ENCODE measurements at places on chromosomes 3 and 15.

DNA sequence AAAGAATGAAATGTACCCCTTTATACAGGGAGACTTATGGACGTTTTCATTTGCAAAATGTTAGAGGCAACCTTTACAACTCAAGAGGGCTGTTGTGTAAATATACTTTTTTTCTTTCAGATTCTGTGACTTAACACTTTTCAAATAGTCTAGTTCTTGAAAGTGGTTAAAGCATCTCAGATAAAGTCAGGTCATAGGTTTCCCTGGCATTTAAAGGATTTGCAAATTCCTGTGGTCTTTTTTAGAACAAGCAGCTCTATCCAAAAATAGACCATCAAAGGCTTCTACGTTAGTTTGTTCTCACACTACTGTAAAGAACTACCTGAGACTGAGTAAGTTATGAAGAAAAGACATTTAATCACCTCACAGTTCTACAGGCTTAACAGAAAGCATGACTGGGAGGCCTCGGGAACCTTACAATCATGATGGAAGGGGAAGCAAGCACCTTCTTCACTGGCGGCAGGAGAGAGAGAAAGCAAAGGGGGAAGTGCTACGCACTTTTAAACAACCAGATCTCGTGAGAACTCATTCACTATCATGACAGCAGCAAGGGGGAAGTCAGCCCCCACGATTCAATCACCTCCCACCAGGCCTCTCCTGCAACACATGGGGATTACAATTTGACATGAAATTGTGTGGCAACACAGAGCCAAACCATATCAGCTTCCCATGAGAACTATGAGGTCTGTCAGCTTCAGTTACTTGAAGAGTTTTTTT is 23.3 kb upstream of the GABRR3 start:
- no peak for DNase-seq

GRCh38 chr3:150079029-150079739 is 108.5 kb upstream of the PFN2 start:
- DNase-seq: peak; percentile 45

GRCh38 chr3:177438596-177439220 is 241.4 kb upstream of the TBL1XR1 start:
- no peak for DNase-seq

DNA sequence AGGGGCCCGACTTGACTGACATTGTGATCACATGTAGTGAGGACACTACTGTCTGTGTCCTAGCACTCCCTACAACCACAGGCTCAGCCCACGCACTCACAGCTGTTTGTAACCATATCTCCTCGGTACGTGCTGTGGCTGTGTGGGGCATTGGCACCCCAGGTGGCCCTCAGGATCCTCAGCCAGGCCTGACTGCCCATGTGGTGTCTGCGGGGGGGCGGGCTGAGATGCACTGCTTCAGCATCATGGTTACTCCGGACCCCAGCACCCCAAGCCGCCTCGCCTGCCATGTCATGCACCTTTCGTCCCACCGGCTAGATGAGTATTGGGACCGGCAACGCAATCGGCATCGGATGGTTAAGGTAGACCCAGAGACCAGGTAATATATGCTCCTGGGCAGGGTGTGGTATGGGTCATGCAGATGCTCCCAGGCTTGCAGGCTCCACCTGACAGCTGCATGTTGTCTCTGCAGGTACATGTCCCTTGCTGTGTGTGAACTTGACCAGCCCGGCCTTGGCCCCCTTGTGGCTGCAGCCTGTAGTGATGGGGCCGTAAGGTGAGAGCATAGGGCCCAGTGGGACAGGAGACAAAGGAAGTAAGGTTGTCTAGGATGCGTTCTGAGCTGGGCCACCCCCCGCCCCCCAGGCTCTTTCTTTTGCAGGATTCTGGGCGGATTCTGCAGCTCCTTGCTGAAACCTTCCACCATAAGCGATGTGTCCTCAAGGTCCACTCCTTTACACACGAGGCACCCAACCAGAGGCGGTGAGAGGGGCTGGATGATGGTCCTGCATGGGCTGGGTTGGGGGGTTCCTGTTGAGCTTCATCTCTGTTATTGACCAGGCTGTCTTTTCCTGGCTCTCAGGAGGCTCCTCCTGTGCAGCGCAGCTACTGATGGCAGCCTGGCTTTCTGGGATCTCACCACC is 4.4 kb downstream of the DALRD3 start:
- DNase-seq: peak; percentile 36

DNA sequence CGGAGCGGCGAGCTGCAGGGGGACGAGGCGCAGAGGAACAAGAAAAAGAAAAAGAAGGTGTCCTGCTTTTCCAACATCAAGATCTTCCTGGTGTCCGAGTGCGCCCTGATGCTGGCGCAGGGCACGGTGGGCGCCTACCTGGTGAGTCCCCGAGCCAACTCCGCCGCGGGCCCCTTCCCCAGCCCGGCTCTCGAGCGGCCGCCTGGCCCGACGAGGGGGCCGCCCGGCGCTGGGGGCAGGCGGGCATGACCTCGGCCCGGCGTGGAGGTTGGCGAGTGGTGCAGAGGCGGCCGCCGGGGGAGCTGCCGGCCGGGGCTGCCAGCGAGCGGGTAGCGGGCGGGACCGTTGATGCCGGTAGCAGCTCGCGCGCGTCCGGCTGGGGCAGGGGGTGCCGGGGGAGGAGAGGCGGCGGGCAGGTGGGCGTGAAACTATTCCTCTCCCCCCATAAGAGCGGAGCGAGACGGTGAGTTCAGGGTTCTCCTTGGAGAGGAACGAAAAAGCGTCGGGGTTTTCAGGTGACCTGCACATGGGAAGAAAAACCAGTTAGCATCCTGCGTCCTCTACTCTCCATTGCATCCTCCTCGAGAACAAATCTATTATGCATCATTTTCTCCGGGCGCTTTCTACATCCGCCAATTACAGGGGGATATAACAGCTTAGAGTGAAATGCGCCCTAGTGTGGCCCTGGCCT is 585 bp downstream of the SLCO3A1 start:
- DNase-seq: peak; percentile 70

DNA sequence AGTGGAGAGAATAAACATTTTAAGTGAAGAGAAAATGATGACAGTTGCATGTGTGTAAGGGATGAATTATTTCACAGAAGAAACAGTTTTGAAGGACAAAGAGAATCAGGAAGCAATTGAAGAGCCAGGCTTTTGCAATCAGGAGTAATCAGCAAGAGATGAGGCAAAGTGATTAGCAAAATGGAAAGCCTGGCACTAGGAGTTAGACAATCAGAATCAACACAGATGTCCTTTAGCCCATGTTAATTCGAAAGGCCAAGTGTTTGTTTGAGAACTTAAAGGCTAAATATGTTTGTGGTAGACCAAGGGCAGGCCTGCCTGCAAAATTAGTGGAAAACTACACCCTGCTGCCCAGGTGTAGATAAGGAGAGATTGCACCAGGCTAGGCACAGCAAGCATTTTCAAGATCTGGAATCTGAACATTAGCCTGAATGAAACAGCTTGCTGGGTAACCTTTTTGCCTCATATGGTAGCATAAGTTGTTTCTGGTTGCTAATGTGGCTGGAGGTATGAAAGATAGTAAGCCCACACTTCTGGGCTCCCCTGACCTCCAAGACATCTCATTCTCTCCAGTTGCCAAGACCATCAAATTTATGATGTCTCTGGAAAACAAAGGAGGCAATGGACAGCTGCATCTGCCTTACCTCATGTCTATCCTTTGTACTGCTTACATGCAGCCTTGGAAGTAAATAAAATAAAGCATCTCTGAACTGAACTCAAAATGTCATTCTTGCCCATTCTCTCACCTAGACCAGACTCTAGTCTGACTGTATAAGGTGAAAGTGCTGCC is 22.0 kb upstream of the LEKR1 start:
- DNase-seq: no peak

DNA sequence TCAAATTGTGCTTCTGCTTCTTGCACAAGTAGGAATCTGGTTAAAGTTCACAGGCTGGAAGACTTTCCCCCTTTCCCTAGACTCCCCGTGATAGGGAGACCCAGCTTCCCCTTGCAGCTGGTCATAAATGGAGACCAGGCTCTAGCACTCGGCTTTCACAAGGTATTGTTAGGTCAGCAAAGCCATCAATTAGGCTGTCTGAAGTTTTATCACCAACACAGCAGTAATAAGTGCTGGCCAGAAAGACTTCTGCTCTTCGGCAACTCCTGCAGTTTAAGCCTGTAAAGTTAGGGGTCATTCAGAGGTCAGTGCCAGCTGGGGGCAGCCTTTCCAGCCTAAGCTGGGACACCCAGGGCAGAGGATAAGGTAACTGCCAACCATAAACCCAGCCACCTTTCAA is 203.4 kb downstream of the MEIS2 start:
- peak; percentile 96 for DNase-seq

GRCh38 chr3:195549931-195550519 is 6.9 kb upstream of the PPP1R2 start:
- no peak for DNase-seq

GRCh38 chr3:114379266-114379665 is 85.4 kb downstream of the TIGIT start:
- DNase-seq: no peak

- DNase-seq: no peak
Observed at GRCh38 chr15:65731926-65732325, 60.2 kb downstream of the DENND4A start.

- no peak for DNase-seq
Observed at GRCh38 chr3:24686808-24687207, 192.2 kb upstream of the THRB start.

- no peak for DNase-seq
Observed at GRCh38 chr3:9169956-9170850, 79.2 kb downstream of the SRGAP3 start.

DNA sequence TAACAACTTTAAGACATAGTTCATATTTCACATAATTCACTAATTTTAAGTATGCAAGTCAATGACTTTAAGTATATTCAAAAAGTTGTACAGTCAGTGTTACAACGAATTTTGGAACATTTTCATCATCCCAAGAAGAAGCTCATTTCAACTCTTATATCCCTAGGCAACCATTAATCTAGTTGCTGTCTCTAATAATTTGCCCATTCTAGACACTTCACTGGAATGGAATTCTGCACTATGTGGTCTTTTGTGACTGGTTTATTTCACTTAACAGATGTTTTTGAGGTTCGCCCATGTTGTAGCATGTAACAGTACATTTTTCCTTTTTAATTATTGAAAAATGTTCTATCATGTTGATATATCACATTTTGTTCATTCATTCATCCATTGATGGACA is 104.2 kb upstream of the SPRED1 start:
- DNase-seq: no peak

DNA sequence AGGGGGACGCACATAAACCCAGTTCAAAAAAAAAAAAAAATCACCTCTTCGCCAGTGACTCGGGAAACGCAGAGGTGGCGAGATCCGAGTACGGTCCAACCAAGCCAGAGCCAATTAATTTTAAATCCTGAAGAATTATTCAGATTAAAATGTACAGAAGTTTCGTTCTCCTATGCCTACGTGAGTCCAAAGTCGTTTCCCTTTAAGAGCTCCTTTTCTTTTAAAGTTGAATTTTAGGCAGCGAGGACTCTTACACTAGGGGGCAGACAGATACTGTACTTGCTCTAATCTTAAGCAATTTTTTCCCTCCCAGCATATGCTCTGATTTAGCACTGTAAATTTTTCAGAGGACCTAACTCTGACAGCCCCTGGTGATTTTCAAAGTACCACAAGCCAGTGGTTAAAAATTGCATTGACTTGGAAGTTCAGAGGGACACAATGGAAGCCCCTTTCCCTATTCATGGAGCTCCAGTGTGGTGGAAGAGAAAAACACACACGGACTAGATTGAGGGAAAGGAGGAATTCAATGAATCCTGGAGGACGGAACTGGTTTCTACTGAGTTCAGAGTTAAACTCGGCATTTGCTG is 3.3 kb upstream of the NR2F2 start:
- DNase-seq: peak; percentile 73

DNA sequence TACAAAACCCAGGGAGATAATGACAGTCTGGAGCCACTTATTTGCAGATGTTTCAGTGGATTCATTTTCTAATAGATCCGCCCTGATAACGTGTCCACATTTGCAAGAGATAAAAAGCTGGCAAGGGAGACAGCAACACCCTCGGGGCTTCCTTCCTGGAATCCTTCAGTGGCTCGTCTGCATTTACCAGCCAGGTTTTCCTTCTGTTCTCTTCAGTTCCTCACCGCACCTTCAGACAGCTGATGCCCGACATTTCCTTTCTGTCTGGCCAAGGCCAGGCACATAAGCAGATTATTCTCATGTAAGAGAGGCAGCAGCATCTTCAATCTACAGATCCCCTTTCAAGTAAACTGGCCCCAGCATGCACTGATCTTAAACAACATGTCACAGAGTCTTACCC is 56.2 kb upstream of the SPATA12 start:
- no peak for DNase-seq

GRCh38 chr15:52093539-52094510 is 18.8 kb downstream of the BCL2L10 start:
- DNase-seq: peak; percentile 16

- no peak for DNase-seq
Observed at GRCh38 chr3:179546814-179547241, 15.9 kb upstream of the ACTL6A start.

DNA sequence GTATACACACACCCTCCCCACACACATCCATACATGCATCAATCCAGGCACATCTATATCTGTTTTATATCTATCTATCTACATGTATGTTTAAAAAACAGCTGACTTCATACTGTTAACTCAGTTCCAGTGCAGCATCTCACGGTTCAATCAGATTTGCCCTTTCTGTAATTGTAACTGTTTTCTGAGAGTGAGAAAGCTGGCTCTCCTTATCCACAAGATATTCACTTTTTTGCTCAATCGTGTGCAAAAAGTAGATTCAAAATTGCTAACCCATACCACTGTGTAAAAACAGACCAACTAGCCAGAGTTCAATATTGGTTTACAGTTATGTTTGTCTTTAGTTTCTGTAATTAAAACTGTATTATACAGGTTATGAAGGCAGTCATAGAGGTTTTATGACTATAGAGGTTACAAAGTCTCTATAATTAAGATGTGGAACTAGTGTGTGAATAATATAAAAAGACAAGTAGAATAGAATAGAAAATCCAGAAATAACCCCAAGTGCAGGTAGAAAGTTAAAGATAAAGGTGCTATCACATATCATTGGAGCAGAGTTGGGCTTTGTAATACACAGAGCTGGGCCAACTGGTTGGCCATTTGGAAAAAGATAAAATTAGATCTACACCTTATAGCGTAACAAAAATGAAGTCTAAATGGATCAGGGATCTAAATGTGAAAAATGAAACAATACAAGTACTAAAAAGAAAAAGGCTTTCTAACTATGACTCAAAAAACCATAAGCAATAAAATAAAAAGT is 20.1 kb upstream of the MCF2L2 start:
- no peak for DNase-seq

DNA sequence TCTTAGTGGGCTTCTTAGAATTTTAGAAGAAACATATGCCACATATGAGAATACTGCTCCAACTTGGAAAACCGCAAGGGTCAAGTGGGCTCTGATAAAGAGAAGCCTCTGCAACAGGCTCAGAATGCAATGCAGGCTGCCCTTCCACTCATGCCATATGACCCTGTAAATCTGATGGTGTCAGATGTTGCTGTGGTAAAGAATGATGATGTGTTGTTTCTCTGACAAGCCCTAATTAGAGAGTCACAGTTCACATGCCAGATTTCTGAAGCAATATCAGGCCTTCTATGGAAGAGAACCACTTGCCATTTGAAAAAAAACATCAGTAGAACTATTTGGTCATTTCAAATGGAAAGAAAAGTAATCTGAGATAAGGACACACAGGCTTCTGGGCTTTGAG is 749.6 kb downstream of the AGBL1 start:
- no peak for DNase-seq

GRCh38 chr3:72519946-72520604 is 328.2 kb downstream of the SHQ1 start:
- DNase-seq: no peak
